ENCODE measurements at places on chromosomes 16 and 17. TPM values are rescaled to one million over a fixed set of nuclear protein-coding genes. Genes with fewer than 3 reads are reported as not detected.

METTL26 gene
- total RNA-seq = 91.8 TPM

PRSS53 gene
- total RNA-seq = 3.4 TPM

DNA sequence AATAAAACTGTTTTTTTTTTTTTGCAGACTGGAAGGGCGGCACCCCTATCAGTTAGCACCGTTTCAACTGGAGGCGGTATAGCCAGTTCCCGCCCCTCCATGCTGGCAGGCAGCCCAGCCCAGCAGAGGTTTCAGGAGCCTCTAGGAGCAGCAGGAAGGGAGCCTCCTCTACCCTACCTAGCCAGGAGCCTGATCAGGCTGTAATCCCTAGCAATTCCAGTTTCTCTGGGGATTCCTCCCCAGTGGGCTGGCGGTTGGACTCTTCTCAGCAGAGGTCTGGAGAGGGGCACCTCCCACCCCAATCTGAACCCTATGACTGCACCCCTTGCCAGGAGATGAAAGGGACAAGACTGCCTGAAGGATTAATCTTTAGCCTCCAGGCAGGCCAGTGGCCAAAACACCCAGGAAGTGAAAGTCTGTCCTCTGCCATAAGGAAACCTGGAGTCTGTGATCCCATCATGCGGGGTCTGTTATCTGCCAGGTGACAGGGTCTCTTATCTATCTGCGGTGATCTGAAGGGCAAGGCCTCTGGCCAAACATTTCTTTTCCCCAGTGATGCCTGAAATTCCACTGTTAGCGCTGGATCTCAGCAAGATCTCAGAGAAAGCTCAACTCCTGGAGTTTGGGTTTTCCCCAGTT lies 4.9 kb upstream of the CDH1 start:
- DNase-seq = no peak

- no peak for DNase-seq
Observed at GRCh38 chr17:45719335-45720071, 64.6 kb upstream of the CRHR1 start.

CLEC19A gene
- total RNA-seq = not detected

CRYBA1 gene
- total RNA-seq = not detected

CA7 gene
- not detected for total RNA-seq

DNA sequence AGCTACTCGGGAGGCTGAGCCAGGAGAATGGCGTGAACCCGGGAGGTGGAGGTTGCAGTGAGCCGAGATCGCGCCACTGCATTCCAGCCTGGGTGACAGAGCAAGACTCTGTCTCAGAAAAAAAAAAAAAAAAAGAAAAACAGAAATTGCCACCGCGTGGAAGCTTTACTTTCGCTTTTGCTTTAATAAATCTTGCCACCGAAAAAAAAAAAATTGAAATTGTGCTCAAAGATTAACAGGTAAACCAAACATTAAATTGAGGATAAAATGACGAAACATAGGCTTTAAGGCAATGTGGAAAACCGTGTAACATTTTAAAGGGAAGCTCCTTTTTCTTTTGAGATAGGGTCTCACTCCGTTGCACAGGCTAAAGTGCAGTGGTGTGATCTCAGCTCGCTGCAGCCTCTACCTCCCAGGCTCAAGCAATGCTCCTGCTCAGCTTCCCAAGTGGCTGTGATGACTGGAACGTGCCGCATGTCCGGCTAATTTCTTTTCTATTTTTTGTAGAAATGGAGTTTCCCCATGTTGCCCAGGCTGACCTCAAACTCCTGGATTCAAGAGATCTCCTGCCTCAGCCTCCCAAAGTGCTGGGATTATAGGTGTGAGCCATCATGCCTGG lies 40.1 kb downstream of the ZNF276 start:
- DNase-seq = no peak

SRCIN1 gene
- total RNA-seq = 12.8 TPM

SLC2A4 gene
- total RNA-seq = 0.31 TPM

- no peak for DNase-seq
Observed at GRCh38 chr17:36935671-36936454, 1.4 kb upstream of the LHX1 start.

DNA sequence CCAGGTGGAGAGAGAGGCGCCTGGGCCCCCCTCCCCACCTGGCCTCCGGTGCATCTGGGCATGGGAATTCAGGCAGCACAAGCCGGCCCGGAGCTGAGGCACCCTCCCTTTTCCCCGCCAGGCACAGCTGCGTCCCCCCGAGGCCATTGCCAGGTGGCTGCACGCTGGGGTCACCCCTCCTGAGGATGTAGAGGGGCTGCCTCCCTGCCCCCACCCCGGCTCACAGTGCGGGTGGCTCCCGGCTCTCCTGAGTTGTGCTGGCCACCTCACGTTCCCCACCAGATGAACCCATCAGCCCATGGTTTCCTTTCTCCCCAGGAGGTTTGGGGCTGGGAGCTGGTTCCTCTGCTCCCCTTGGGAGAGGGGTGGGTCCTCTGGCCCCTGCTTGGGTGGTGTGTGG lies 12.6 kb downstream of the CACNA1H start:
- no peak for DNase-seq

DNA sequence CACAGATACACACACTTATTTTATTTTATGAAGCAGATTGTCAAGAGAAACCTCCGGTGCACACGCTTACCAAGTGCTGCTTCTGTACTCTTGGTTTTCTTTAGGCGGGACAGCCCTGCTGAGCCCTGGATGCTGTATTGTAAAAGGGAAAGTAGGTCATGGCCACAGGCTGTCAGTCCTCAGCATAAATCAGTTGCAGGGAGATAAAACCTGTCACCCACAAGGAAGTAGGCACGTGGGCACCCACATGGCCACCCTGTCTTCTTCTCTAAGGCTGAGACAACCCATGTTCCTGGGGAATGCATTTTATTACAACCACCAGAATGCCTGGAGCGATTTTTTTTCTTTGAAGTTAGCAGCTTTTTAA lies 59.3 kb downstream of the ASIC2 start:
- DNase-seq = no peak

SPATA32 gene
- total RNA-seq = 0.26 TPM

Data from Panc1 (cell line).